GM03348 (cell line): ENCODE measurements at places on chromosomes 1 and 21.

- DNase-seq: peak; percentile 84
Measured at GRCh38 chr21:42107881-42108553, 36.9 kb downstream of the UMODL1 start.

GRCh38 chr1:112673592-112674439, 643 bp upstream of the MOV10 start:
- DNase-seq: peak; percentile 58

GRCh38 chr1:230771773-230772354, 24.7 kb downstream of the CAPN9 start:
- no peak for DNase-seq

- DNase-seq: no peak
Measured at GRCh38 chr21:37536616-37537278, 170.2 kb downstream of the DYRK1A start.
